ENCODE measurements at places on chromosomes 3 and 15. TPM values are rescaled to one million over a fixed set of nuclear protein-coding genes. Genes with fewer than 3 reads are reported as not detected.

DNA sequence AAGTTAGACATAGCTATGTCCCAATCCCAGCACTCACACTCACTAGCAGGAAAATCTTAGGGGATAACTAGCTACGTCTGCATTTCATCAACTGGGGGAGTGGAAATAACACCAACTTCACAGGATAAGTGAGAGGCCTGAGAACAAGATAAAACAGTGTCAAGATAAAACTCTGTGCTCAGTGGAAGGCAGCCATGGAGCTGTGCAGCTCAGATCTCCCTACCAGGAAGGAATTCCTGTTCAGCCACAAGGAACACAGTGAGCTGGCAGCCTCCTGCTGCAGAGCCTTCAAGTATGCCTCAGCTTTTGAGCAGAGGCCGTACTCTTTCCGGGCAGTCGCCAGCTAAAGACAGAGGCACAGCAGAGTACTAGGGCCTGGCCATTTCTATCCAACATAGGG lies 115.8 kb upstream of the TOPAZ1 start:
- no peak overlapping the region for H3K4me3 ChIP-seq
- DNase-seq: no peak

- DNase-seq: no peak
- no peaks in the 10 kb centered on the region for H3K27me3 ChIP-seq
- no peak overlapping the region for H3K27ac ChIP-seq
Observed at GRCh38 chr3:155441026-155441425, 147.5 kb upstream of the STRIT1 start.

- no peaks in the 10 kb centered on the region for H3K36me3 ChIP-seq
- H3K27me3 ChIP-seq: no peaks in the 10 kb centered on the region
- no peak overlapping the region for H3K27ac ChIP-seq
- H3K4me1 ChIP-seq: no peaks in the 10 kb centered on the region
- DNase-seq: no peak
- H3K4me3 ChIP-seq: no peak overlapping the region
Observed at GRCh38 chr15:66578286-66578875, 12.6 kb upstream of the LCTL start.

- no peak overlapping the region for H3K4me3 ChIP-seq
- H3K27me3 ChIP-seq: no peaks in the 10 kb centered on the region
- peaks cover 10% of the 10 kb centered on the region for H3K36me3 ChIP-seq
- no peak overlapping the region for H3K27ac ChIP-seq
Observed at GRCh38 chr15:88174571-88174970, 82.0 kb downstream of the NTRK3 start.

- no peak overlapping the region for H3K27ac ChIP-seq
- H3K36me3 ChIP-seq: no peaks in the 10 kb centered on the region
- no peak overlapping the region for H3K4me3 ChIP-seq
- DNase-seq: no peak
- no peaks in the 10 kb centered on the region for H3K4me1 ChIP-seq
- H3K27me3 ChIP-seq: no peaks in the 10 kb centered on the region
Observed at GRCh38 chr3:139811331-139811730, 123.7 kb upstream of the CLSTN2 start.

DNA sequence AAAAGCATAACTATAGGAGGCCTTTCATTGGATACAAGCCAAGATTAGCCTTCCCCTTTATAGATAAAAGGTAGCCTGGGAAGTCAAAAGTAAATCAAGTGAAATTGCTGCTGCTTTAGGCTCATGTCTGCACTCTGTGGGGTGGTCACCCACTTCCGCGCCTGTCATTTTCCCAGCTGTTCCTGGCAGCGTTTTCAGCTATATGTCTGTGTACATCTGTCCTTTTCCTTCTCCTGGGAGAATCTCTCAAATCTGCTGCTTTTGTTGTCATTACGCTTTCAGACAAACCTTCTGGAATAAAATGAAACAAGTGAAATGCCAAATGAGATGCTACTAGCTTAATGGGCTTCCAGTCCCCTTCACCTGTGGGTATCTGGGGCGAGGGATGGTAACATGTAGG lies 211.8 kb downstream of the MCTP2 start:
- H3K36me3 ChIP-seq: no peaks in the 10 kb centered on the region
- DNase-seq: no peak
- H3K27ac ChIP-seq: no peak overlapping the region
- H3K27me3 ChIP-seq: no peaks in the 10 kb centered on the region
- no peaks in the 10 kb centered on the region for H3K4me1 ChIP-seq

DNA sequence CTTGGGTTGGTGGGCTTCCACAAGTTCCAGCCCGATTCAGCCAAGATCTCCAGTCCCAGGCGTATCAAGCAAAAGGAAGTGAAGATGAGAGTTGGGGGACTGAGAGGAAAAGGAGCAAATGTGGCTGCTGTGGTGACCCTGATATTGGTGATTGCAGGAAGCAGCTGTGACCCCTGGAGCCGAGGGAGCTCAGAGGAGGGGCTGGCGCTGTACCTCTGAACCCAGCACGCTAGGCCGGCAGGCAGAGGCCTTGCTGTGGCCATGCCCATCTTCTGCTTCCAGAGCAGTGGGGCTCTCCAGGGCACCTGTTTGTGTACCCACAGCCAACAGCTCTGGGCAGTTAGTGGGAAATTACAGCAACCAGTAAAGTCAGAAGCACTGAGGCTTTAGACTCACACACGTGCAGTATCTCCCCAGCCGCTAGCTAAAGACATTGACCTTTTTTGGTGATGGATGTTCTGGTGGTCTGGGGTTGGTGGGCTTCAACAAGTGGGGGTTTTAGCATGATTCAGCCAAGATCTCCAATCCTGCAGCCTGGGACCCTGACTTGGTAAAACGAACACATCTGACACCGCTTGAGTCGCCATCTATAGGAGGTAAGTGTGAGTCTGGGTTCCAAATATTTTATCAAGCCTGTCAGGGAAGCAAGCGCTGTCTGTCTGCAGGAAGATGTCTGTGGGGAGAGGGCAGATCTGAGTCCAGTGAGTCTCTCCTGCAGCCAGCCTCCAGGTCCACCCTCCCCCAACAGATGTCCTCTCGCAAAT lies 33.1 kb downstream of the TM2D3 start:
- no peaks in the 10 kb centered on the region for H3K36me3 ChIP-seq
- H3K27ac ChIP-seq: no peak overlapping the region
- H3K4me3 ChIP-seq: no peak overlapping the region
- DNase-seq: no peak

DNA sequence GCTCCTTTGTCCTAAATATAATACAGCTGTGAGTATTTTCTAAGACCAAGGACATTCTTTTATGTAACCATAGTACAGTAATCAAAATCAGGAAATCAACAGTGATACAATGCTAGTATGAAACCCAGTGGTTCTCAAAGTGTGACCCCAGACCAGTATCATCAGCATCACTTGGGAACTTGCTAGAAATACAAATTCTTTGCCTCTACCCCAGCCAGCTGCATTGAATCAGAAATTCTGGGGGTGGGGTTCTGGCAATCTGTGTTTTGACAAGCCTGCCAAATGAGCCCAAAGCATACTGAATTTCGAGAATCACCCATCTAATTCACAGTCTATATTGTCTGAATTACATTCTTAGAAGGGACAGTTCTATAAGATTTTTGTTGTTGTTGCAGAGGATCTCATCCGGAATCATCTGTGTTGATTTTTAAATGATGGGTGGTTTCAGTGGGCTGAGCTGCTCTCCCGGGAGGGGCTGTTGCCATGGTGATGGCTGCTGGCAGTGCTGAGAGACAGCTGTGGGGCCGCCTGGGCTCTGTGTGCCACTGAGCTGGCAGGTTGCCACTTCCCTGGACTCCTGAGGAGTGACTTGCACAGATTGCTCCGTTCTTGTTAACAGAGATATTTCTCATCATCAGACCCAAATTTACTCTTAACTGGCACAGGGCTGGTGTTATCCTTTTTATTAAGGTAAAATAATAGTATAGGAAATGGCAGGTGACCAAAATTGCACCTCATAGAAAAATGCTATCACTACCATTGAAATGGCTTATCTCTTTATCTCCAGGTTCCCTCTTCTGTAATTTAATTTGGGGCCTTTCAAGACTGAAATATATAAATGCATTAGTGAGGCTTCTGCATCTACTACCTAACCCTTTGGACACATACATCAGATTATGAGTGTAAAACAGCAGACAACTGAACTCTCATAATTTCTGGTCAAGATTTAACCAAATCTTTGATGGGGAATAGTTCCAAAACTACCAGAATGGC lies 56.5 kb downstream of the NEK11 start:
- H3K36me3 ChIP-seq: no peaks in the 10 kb centered on the region
- DNase-seq: no peak
- H3K4me1 ChIP-seq: no peaks in the 10 kb centered on the region
- H3K27me3 ChIP-seq: no peaks in the 10 kb centered on the region
- H3K4me3 ChIP-seq: no peak overlapping the region

DNA sequence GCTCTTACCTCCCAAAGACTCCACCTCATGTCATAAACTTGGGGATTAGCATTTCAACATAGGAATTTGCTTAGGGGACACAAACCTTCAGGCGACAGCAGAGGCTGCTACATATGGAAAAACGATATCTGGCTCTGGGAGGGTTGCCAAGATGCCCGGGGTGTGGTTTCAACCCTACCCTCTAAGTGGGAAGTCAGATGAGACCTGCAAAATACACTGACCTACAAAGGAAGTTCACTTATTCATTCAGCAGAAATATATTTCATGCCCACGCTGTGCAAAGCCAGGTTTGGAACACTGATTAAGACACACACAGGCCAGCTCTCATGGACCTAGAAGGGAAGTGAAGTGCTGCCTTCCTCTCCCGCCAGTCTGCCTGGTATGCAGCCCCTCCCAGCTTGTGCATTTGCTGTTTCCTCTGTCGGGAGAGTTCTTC lies 239.3 kb downstream of the FEZF2 start:
- no peaks in the 10 kb centered on the region for H3K36me3 ChIP-seq
- H3K4me3 ChIP-seq: no peak overlapping the region
- H3K27me3 ChIP-seq: no peaks in the 10 kb centered on the region

DNA sequence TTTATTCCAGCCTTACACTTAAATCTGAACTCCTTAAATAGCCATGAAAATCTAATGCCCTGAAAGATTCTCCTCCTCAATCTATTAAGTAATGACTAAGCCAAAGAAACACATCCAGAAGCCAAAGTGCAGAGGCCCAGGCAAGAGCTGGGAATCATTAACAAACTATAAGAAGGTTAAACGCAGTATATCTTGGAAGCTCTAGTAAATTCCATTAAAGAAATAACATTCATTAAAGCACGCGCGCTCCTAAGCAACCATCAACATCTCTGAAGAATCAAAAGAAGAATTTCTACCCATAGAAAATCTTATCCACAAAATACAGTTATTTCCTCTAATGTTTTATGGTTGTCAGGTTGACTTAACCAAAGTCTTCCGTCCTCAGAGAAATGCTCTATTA lies 29.5 kb downstream of the MB21D2 start:
- H3K4me1 ChIP-seq: peaks cover 6% of the 10 kb centered on the region
- H3K36me3 ChIP-seq: no peaks in the 10 kb centered on the region
- H3K27ac ChIP-seq: no peak overlapping the region
- H3K4me3 ChIP-seq: no peak overlapping the region
- no peaks in the 10 kb centered on the region for H3K27me3 ChIP-seq

DNA sequence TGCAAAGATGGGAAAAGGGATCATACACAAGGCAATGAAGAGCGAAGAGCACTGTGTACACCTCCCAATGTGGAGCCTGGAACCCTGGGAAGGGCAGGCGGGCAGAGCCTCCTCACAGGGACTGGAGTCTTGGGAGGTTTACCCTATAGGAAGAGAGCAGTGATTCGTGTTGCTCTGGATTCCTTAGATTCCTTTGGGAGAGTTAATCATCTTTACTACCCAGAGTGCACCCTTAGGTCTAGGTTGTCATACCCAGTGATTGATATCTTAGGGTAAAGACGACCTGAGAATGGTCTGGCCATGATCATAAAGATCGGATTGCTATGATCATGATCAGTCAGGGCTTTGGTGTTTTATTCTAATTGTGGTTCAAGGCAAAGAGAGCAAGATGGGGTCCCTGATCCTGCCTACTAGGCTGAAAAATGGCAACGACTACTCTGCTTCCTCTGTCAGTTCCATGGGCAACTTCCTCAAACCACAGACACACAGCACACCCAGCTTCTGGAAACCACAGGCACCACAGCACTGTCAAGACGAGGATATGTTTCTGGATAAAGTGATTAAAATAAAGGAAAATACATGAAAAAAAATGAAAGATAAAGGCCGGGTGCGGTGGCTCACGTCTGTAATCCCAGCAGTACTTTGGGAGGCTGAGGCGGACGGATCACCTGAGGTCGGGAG lies 20.4 kb upstream of the MAP6D1 start:
- H3K27me3 ChIP-seq: no peaks in the 10 kb centered on the region
- no peak for DNase-seq
- H3K27ac ChIP-seq: no peak overlapping the region
- H3K4me1 ChIP-seq: no peaks in the 10 kb centered on the region

GRCh38 chr3:170721563-170721962 lies 135.7 kb upstream of the SLC7A14 start:
- H3K36me3 ChIP-seq: no peaks in the 10 kb centered on the region
- no peak overlapping the region for H3K27ac ChIP-seq
- DNase-seq: no peak

GRCh38 chr3:113062705-113063104 lies 71.9 kb downstream of the GTPBP8 start:
- no peak overlapping the region for H3K4me3 ChIP-seq
- no peaks in the 10 kb centered on the region for H3K4me1 ChIP-seq
- H3K27ac ChIP-seq: no peak overlapping the region
- DNase-seq: no peak

DNA sequence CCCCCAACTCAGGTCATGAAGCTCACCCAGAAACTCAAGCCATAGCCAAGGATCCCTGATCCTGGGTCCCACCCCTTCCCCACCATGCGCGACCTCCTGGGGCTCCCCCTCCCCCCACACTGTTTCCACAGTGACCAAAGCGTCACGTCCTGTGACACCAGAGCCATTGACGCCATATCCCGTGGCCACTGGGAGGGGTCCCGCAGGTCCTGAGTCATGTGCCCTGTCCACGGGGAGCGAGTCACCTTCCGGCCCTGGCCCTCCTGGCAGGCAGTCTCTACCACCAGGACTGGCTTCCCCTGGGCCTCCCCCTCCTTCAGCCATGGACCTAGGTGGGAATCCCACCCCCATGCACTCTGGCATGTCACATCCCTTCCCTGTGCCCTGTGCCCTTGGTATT lies 15.6 kb downstream of the SEMA3F start:
- H3K36me3 ChIP-seq: peaks cover 15% of the 10 kb centered on the region
- no peak overlapping the region for H3K4me3 ChIP-seq
- H3K4me1 ChIP-seq: peaks cover 38% of the 10 kb centered on the region
- no peaks in the 10 kb centered on the region for H3K27me3 ChIP-seq

- H3K4me3 ChIP-seq: no peak overlapping the region
- H3K27ac ChIP-seq: no peak overlapping the region
- DNase-seq: no peak
- no peaks in the 10 kb centered on the region for H3K27me3 ChIP-seq
- no peaks in the 10 kb centered on the region for H3K36me3 ChIP-seq
Observed at GRCh38 chr3:134903837-134904236, 108.8 kb downstream of the EPHB1 start.

- no peak for DNase-seq
- H3K36me3 ChIP-seq: no peaks in the 10 kb centered on the region
- H3K27me3 ChIP-seq: no peaks in the 10 kb centered on the region
- H3K4me1 ChIP-seq: peaks cover 31% of the 10 kb centered on the region
- no peak overlapping the region for H3K27ac ChIP-seq
- no peak overlapping the region for H3K4me3 ChIP-seq
Observed at GRCh38 chr3:30500666-30501399, 105.6 kb upstream of the TGFBR2 start.

The HCN4 gene
- total RNA-seq: not detected

The PROS1 gene
- 44.2 TPM for total RNA-seq

The CSPG4 gene
- total RNA-seq: 258 TPM

The CHRFAM7A gene
- total RNA-seq: 0.21 TPM

The PSTPIP1 gene
- total RNA-seq: 14.6 TPM

The MYZAP gene
- 7.6 TPM for total RNA-seq

The ACP3 gene
- 0.43 TPM for total RNA-seq

The SACM1L gene
- total RNA-seq: 7.2 TPM

The RTP1 gene
- total RNA-seq: not detected

The CKMT1A gene
- total RNA-seq: not detected

The AHSG gene
- total RNA-seq: 0.53 TPM

All from ascending aorta (tissue), 2 donors.